Central memory CD4-positive, alpha-beta T cell (primary cell): ENCODE measurements at places on chromosomes 13 and 19.

- DNase-seq = no peak
Observed at GRCh38 chr19:32708457-32708856, 11.1 kb upstream of the TDRD12 start.

GRCh38 chr19:1093811-1094553, 1.2 kb downstream of the POLR2E start:
- DNase-seq = no peak

DNA sequence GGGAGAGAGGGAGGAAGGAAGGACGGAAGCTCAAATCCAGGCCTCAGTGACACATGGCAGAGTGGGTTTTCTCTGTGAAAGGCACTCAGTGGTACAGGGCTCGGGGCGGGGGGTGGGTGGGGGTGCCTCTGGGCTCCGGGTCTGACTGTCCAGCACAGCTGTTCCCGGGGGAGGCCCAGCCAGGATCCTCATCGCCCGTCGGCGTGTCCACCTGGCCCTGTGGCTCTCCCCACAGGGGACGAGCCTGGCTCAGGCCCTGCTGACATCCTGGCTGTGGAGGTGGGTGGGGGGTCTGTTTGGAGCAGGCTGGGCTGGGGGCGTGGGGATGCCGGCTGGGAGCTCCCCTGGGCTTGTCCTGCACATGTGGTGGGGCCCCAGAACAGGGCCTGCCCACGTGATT, 18.2 kb upstream of the MATK start:
- no peak for DNase-seq

- DNase-seq = no peak
Observed at GRCh38 chr19:18231775-18232174, 5.5 kb upstream of the PDE4C start.

DNA sequence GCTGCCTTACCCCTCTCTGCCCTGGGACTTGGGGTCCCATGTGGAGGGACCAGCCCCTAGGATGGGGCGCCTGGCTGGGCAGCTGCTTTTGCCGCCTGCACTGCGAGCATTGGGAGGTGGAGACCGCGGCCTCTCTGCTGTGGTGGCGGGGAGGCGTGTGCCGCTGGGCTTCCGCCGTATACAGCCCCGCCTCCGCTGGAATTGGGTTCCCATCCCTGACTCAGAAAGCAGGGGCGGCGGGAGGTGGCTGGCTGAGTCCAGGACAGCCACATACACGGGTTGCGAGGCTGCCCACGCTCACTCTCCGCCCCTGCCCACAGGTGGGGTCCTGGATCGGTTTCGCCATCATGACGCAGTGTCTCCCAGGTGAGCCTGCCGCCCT, 6.6 kb downstream of the NDUFB7 start:
- no peak for DNase-seq

GRCh38 chr19:9528757-9529336, 9.6 kb downstream of the ZNF426 start:
- DNase-seq = no peak

DNA sequence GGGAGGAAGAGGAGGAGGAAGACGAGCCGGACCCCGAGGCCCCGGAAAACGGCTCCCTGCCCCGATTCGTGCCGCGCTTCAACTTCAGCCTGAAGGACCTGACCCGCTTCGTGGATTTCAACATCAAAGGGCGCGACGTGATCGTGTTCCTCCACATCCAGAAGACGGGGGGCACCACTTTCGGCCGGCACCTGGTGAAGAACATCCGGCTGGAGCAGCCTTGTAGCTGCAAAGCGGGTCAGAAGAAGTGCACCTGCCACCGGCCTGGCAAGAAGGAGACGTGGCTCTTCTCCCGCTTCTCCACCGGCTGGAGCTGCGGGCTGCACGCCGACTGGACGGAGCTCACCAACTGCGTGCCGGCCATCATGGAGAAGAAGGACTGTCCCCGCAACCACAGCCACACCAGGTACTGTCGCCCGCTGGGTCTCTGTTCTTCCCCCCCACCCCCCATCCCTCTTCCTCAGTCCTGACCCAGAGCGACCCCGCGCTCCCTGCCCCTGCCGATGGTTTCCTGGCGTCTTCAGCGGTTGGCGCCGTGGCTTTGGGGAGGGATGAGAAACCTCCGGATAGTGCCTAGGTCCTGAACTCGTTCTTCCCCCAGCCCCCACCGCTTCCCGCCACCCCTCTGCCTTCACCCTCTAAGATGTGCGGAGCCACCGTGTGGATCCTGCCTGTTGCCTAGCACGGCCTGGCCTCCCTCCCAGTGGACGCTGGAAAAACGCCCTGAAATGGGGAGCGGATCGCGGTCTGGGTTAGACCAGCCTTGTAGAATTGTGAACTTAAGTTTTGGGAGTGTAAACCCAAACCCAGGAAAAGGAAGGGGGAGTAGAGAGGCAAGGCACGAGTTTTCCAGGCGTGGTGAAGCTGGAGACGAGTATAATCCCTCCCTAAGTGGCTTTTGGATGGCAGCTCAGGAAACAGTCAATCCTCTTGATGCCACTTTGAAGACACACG, 1.5 kb downstream of the HS6ST3 start:
- DNase-seq = no peak

- no peak for DNase-seq
Observed at GRCh38 chr19:35608251-35608650, 4.3 kb upstream of the HAUS5 start.

DNA sequence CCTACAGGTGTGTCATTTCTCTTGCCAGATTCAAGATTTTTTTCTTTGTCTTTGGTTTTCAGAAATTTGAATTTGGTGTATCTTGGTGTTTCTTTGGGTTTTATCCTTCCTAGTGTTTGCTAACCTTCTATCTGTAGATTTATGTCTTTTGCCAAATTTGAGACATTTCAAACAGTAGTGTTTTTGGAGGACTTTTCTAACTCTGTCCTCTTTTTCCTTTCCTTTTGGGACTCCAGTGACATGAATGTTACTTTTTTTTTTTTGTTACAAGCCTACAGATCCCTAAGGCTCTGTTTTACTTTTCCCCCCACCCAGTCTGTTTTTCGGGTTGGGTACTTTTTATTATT, 58.8 kb downstream of the ZMYM2 start:
- DNase-seq = no peak

- DNase-seq = no peak
Observed at GRCh38 chr13:29294821-29295220, 300.7 kb downstream of the SLC7A1 start.

- no peak for DNase-seq
Observed at GRCh38 chr13:23384111-23384510, 49.4 kb downstream of the SACS start.

- DNase-seq = no peak
Observed at GRCh38 chr19:19746286-19747213, 13.6 kb upstream of the ZNF14 start.
